ENCODE measurements at places on chromosomes 1 and 21. TPM values are rescaled to one million over a fixed set of nuclear protein-coding genes. Genes with fewer than 3 reads are reported as not detected.

OVAAL gene
- total RNA-seq = not detected

OR6N1 gene
- not detected for total RNA-seq

PLA2G2F gene
- total RNA-seq = not detected

GJA5 gene
- 3.0 TPM for total RNA-seq

CHRM3 gene
- under 0.01 TPM for total RNA-seq

FABP3 gene
- total RNA-seq = 0.42 TPM

FCRL1 gene
- total RNA-seq = not detected

ATXN7L2 gene
- total RNA-seq = 3.2 TPM

DCST1 gene
- total RNA-seq = not detected

POU3F1 gene
- total RNA-seq = 1.6 TPM

LYPD8 gene
- total RNA-seq = not detected

SLC1A7 gene
- total RNA-seq = not detected

CFHR2 gene
- not detected for total RNA-seq

EDN2 gene
- 2.8 TPM for total RNA-seq

PLEKHO1 gene
- 7.2 TPM for total RNA-seq

WRAP73 gene
- 19.4 TPM for total RNA-seq

EPHB2 gene
- 31.2 TPM for total RNA-seq

OLFML3 gene
- total RNA-seq = 0.65 TPM

FMO3 gene
- total RNA-seq = not detected

SLAMF9 gene
- total RNA-seq = 32.0 TPM

OPTC gene
- not detected for total RNA-seq

SEMA4A gene
- total RNA-seq = 7.6 TPM

MYBPH gene
- total RNA-seq = not detected

TMEM125 gene
- 11.8 TPM for total RNA-seq

CSMD2 gene
- not detected for total RNA-seq

RUNX1 gene
- 14.6 TPM for total RNA-seq

ARTN gene
- 43.2 TPM for total RNA-seq

SPRR5 gene
- 0.71 TPM for total RNA-seq

GBP4 gene
- 0.07 TPM for total RNA-seq

DIO1 gene
- 0.35 TPM for total RNA-seq

OR6K3 gene
- not detected for total RNA-seq

LRRIQ3 gene
- total RNA-seq = 0.92 TPM

AXDND1 gene
- total RNA-seq = not detected

RHD gene
- total RNA-seq = not detected

ATAD3B gene
- total RNA-seq = 30.3 TPM

USH2A gene
- total RNA-seq = not detected

HRNR gene
- not detected for total RNA-seq

Measured in airway epithelial cell (primary cell).